ENCODE measurements at places on chromosomes 13 and 19. TPM values are rescaled to one million over a fixed set of nuclear protein-coding genes. Genes with fewer than 3 reads are reported as not detected.

DNA sequence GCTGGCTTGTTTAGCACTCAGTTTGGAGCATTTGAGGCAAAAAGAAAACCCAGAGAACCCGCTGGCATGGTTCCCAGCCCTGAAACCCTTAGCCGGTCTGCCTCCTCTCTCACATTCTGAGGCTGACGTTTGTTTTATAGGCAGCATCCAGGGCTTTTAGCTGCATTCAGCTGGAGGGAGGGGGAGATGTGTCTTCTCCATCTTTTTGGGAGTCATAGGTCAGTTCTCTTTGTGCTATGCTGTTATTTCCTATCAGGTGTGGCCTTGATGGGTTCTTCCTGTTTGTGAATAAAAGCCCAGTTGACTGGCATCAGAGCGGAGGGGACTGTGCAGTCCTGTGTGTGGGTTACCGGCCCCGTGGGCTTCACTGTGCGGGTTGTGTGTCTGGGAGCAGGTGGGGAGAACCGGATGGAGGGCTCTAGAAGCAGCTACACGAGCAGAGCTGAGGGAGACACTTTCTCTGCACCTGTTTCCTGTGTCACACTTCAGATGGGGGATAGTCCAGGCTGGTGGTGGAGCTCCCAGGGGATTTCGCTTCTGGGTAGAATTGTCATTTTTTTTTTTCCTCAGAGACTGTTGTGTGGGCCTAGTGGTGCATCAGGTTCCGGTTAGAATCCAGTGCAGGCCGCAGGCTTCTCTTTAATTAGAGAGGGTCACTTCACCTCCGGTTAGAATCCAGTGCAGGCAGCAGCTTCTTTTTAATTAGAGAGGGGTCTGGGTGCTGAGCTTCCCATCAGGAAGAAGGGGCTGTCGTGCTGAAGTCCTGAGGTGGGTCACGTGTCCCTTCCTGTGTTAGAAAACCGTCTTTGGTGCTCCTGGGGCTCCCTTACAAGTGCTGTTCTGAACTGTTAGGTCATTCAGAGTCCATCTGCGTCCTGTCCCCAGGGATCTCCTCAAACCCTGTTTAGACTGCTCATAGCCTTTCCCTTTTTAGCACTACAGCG lies 69.6 kb downstream of the ARHGEF7 start:
- peak; percentile 53 for DNase-seq

Gene ZBTB32
- total RNA-seq, result 225 TPM

DNA sequence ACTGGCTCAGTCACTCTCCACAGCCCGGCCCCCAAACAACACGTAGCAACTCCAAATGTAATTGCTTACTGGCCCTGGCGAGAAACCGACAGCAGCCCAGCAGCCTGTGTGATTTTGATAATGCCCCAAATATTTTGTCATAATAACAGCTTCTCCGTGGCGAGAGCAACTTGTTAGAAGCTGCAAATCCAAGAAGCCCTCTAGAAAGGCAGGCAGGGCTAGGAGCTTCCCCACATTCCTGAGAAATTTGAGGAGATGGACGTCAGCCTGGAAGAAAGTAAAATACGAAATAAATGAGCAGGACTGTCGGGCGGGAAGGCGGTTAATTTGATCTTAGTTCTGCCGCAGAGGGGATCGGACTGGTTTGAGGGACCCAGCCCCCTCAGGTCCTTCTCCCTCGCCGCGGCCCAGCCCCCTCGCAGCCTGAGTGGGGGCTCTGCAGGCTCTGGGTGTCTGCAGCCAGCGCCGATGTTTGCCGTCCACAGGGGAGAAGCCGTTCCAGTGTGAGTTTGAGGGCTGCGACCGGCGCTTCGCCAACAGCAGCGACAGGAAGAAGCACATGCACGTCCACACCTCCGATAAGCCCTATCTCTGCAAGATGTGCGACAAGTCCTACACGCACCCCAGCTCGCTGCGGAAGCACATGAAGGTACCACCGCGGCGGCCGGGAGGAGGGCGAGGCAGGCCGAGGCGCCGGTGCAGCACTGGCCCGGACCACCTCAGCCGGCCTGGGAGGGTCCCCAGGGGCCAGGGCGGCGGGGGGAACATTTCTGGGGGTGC lies 3.1 kb downstream of the ZIC2 start:
- no peak for DNase-seq

GRCh38 chr19:28710278-28710677 lies 502.7 kb downstream of the UQCRFS1 start:
- peak; percentile 27 for DNase-seq

Gene GFY
- total RNA-seq, result not detected

DNA sequence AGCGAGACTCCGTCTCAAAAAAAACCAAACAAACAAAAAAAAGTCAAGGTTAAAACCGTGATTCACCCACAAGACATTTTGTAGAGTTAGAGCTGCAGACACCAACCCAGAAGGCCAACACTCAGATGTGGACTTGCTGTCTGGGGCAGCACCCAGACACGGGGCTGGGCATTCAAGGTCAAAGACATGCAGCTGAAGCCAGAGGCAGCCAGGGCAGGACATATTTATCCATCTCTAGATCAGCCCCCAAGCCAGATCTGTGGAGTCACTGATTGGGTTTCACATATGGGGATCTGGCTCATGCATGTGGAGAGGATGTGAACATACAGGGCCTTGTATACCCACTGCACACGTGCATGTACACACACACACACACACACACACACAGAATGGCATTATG lies 3.6 kb downstream of the KLK15 start:
- no peak for DNase-seq

DNA sequence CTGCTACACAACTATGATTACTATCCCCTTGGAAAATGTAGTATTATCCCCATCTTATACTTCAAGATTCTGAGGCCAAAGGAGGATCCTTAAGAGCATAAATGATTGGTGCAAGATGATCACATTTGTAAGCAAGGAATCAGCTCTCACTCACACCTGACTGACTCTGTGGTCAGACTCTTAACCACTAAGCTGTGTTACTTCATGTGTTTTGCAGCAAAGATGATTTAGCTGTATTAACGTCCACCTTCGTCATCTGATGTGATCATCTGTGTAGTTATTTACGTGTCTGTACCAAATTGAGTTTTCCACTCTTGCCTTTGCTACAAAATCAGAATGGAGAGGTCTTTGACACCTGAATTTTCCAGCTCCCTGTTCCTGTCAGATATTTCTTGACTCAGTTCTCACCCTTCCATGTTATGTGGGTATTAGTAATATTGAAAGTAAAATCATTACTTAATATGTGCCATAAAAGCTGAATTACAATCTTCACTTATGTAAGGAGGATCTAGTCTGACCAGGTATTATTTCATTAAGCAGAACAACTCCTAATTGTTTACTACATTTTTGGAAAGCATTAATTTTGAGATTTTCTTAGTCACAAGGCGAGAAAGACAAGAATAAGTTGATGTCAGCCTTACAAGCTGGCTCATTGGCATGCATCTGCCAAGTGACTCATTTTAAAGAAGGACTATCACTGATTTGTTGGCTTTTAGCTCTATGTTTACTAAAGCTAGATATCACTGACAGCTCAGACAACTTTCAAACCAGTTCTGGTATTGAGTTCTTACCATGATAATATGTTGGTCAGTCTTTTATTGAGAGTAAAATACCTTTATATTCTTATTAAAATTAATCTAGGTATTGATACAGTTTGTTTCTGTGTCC lies 1279.8 kb upstream of the PCDH9 start:
- DNase-seq, result no peak

- DNase-seq, result peak; percentile 68
Measured at GRCh38 chr19:48510421-48511268, 990 bp downstream of the LMTK3 start.

DNA sequence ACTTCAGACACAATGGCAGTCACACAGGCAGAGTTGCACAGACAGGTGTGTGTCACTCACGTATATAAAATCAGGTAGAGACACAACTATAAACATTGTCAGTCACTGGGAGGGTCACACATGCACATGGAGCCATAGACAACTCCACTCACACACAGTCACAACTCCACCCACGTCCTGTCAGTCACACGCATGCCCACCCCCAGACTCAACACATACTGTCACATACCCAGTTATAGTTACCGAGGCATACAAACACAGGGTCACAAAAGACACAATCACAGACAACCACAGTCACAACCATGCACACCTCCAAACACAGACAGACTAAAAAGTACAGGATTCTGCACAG lies 1.5 kb downstream of the NUMBL start:
- DNase-seq, result no peak

DNA sequence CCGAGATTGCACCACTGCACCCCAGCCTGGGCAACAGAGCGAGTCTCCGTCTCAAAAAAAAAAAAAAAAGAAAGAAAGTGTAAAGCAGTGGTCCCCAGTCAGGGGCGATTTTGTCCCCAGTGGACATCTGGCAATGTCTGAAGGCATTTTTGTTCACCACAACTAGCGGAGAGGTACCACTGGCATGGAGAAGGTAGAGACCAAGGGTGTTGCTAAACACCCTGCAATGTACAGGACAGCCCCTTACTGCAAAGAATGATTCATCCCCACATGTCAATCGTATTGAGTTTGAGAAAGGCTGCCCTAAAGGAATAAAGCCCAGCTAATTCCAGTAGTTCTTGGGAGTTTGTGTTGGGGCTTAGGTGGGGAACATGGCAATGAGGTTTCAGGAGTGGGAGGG lies 38.7 kb downstream of the CYP4F2 start:
- DNase-seq, result no peak

- no peak for DNase-seq
Measured at GRCh38 chr13:48600374-48601364, 53.1 kb upstream of the CYSLTR2 start.

DNA sequence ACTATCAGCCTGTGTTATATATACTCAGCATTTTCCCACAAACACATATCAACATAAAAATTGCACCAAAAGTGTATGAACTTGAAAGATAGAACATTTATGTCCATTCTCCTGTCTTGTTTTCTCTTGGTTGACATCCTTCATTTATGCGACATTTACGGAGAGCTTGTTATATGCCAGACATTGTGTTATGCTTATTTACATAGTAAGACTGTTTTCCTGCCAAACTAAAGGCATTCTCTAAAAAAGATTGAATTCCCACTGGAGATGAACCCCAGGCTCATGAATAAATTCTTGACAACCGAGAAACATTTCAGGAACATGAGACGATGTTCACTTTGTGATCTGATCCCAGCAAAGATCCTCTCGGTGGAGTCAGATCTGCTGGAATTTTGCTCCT lies 131.0 kb downstream of the RAP2A start:
- DNase-seq, result no peak

Gene PDE4C
- not detected for total RNA-seq

Gene TPTE2
- not detected for total RNA-seq

- peak; percentile 59 for DNase-seq
Measured at GRCh38 chr13:32537580-32538142, 934 bp downstream of the N4BP2L2 start.

DNA sequence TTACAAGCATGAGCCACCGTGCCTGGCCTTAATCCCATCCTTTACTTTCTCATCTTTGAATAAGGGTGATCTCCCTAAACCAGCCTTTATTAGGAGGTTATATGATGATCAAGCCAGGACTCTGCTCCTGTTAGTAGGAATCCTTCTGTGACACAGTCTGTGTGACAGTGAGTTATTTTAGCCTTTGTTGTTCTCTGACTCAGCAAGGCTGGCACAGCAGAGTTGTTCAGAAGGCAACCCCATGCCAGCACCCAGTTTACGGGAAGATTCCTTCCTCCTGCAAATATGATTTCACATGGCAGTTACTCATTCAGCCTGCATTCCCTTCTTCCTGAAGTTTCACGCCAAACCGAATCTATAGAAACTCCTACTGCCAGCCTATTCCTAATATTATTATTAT lies 10.5 kb upstream of the MIER2 start:
- no peak for DNase-seq

GRCh38 chr19:3599776-3600187 lies 6.9 kb downstream of the TBXA2R start:
- no peak for DNase-seq

Measured in CD8-positive, alpha-beta memory T cell (primary cell).